ENCODE measurements at places on chromosomes 11 and 22.

DNA sequence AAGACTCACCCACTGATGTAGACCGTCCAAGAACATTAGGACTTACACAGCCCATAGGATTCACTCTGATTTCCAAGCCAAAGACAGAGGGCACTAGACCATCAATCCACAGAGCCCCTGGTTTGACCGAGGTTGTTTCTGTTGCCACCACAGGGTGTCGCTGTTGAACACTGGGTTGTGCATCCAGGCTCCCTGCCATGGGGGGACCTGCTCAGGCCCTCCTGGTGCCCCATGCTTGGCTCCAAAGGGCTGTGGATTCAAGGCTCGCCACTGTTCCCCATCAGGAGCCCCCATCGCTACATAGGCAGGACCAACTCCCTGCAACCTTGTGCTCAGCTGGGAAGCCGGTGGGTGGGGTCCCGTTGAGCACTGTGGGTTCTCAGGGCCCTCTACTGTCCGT, 128.0 kb upstream of the ANO1 start:
- DNase-seq = no peak

DNA sequence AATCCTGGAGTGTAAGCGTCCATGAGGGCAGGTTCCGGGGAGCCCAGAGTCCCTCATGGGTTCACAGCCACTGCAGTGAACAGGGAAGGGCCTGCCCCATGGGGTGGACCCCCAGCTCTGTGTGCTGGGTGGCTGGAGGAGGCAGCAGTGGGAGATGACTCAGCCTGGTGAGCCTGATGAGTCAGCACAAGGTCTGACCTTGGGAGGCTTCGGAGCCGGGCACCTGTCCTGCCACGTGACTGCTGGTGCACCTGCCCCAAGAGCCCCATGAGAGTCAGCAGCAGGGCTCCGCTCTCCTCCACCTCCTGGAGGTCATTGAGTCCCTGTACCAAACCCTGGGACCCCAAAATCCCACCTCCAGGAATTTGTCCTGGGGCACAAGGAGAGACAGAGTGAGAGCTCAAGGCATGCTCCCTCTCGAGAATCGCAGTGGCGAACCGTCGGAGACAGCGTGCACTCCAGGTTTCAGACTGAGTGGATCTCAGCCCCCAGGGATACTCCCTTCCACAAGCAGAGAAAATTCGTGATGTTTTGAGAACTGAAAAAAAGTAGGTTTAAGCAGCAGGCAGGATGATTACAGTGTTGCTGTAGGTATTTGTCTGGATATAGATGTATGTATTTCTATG, 1221.7 kb downstream of the BRD1 start:
- no peak for DNase-seq

DNA sequence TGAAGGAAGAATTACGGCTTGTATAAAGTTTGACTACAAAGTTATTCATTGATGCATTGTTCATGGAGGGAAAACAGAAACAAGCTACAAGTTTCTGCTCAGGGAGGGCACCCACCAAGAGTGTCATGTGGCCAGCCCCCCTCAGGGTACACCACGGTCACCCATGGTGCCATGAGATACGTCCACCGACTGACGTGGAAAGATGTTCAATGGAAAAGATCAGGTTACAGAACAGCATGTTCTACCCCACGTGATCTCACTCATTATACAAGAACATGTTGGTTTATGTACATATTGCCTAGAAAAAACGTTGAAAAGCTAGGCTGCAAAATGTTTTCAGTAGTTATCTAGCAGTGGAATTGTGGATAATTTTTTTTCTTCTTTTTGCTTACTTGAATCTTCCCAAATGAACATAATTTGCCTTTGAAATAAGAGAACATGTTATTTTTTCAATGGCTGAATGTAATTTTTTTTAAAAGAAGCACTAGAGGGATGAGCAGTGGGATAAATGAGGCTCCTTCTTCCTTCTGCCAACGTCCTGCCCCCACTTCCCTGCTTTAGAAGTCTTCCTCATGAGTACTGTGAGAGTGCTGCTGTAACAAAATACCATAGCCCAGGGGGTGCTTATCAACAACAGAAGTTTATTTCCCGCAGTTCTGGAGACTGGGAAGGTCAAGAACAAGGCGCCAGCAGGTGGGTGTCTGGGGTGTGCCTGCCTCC, 22.5 kb downstream of the RCN1 start:
- DNase-seq = no peak

DNA sequence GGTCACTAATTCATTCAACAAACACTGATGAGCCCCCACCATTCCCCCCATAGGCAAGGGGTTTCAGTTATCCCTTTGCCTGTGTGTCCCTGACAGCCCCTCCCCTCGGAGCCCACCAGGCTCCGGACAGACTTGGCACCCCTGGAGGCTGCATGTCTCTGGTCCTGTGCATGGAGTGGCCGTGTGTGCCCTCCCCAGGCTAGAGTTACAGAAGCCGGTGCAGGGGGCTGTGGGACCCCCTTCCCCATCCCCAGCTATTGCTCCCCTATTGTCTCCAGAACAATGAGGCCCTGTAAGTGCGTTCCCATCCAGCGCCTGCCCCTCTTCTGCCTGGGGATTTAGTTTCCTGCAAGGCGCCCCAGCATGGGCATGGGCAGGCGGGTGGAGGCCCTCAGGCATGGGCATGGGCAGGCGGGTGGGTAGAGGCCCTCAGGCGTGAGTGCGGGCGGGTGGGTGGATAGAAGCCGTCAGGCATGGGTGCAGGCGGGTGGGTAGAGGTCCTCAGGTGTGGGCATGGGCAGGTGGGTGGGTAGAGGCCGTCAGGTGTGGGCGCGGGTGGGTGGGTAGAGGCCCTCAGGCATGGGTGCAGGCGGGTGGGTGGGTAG, 1.5 kb downstream of the MUC2 start:
- DNase-seq = no peak

DNA sequence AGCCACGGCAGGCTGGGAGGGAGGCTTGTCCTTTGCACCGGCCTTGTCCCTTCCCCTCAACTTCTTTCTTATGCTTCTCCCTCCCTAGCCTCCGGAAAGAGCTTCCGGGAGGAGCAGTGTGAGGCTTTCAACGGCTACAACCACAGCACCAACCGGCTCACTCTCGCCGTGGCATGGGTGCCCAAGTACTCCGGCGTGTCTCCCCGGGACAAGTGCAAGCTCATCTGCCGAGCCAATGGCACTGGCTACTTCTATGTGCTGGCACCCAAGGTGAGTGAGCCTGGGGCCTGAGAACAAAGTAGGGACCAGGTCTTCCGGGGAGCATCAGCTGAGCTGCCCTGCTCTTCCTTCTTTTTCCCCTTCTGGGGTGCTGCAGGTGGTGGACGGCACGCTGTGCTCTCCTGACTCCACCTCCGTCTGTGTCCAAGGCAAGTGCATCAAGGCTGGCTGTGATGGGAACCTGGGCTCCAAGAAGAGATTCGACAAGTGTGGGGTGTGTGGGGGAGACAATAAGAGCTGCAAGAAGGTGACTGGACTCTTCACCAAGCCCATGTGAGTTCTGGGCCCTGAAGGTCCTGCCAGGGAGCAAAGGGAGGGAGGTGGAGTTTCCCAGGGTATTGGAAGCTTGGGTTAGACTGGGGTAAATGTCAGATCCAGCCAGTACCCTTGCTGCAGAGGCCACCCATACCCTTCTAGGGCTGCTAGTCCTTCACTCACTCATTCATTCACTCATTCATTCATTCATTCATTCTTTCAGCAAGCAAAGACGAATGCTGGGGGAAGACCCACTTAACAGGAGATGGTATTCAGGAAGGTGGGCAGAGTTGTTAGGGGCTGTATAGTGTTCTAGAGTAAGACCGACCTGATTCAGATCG, 22.6 kb downstream of the ADAMTS15 start:
- DNase-seq = no peak

- no peak for DNase-seq
Measured at GRCh38 chr11:120688163-120688562, 176.6 kb downstream of the GRIK4 start.

- DNase-seq = no peak
Measured at GRCh38 chr11:39668640-39669039, 1790.8 kb downstream of the LRRC4C start.

DNA sequence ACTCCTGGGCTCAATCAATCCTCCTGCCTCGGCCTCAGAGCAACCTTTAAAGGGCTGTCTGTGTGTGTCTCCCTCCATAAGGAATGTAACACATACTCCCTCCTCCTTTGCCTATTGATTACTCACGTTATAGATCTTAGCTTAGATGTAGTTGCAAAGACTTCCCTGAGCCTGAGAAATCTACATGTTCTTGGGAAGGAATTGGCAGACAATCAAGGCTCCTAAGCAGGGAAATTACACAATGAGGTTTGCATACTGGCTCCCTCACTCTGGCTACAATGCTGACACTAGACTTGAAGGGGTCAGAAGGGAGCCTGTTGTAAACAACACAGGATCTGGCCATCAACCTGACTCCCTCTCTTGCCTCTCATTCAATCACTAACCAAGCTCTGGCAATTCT, 5.2 kb upstream of the OLFML1 start:
- DNase-seq = no peak

DNA sequence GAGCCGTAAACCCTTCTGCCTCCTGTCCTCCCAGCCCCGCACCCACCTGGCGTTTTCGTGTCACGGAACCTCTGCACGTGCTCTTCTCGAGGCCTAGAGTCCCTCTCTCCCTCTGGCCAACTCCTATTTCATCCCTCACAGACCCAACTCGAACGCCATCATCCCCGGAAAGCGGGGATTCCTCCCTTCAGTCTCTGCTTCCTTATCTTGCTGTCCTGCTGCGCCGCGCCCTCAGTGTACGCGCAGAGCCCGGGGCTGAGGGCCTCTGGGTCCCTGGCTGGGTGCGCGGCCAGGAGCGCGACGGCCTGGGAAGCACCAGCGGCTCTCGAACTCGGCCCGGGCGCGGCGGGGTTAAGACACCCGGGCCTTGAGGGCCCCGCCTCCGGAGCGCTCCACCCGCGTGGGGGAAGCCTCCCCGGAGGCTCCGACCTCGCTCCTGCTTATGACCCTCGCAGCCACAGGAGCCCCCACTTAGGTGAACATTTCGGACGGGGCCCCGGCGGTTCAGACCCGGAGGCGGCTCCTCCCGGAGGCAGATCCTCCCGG, 398 bp upstream of the ATG16L2 start:
- DNase-seq = peak; percentile 56

Measured in amniotic stem cell (primary cell).